Lung (tissue), 17 donors: ENCODE measurements at places on chromosomes 3 and 15. TPM values are rescaled to one million over a fixed set of nuclear protein-coding genes. Genes with fewer than 3 reads are reported as not detected.

DNA sequence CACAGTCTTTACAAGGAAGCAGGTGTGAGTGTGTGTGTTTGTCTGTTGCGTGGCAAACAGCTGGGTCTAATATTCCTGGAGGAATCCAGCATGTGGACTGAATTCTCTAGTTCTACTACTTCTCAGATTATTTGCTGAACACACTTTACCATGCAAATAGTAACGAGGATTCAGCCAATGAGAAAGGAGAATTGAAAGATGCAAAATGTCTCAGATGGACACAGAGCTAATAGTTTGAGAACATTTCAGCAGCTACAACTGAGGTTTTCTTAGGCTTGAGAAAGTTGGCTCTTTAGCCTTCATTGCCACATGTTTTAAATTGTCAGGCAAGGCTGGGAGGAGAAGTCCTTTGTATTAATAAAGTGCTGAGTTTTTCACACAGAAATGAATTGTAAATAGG, 568.0 kb upstream of the MDFIC2 start:
- H3K36me3 ChIP-seq, result no peaks in the 10 kb centered on the region
- no peaks in the 10 kb centered on the region for H3K27me3 ChIP-seq
- no peak for DNase-seq
- no peak overlapping the region for H3K4me3 ChIP-seq
- H3K4me1 ChIP-seq, result no peaks in the 10 kb centered on the region

DNA sequence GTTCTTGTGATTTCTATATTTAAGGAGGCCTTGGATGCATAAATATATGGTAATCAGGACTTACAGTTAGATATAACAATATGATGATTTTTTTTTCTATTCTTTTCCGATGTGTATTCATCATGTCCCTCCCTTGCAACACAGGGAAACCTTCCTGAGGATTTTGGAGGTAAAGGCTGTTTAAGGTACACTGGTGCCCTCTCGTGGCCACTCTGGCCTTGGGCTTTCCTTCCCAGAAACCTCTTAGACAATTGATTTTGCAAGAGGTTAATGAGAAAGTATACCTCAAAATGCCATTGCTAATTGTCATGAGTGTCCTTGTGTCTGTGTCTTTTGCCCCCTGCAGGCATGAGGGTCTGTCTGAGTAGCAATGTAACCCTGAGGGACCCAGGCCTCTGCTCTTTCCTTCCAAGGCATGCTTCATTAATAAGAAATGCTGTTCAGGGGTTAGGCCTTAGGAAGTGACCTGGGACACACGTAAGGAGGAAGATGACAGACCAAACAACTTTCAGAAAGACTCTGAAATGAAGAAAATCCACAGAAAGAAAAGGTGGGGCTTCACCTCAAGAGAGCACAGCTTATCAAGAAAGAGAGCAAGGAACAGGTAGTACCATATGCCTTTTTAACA, 70.3 kb upstream of the PPP2R3A start:
- H3K4me3 ChIP-seq, result no peak overlapping the region
- H3K27ac ChIP-seq, result no peak overlapping the region
- DNase-seq, result peak; percentile 65
- no peaks in the 10 kb centered on the region for H3K36me3 ChIP-seq

DNA sequence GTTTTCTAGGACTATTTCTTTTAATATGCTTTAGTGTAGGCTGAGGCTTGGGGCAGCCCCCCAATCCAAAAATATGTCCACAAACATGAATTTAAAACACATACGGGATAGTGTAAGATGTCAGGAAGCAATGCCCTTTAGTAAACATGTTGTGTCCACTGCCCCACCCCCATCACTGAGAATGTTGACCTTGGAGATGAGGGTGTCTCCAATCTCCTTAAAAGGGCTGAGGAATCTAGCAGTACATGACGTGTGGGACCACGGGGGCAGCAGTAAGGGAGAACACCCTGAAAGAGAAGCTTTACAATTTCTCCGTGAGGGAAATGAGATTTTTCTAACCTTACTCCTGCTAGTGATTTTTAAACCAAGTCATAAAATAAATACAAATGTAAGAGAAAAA, 84.7 kb downstream of the SQOR start:
- no peaks in the 10 kb centered on the region for H3K27me3 ChIP-seq
- DNase-seq, result peak; percentile 25
- no peak overlapping the region for H3K4me3 ChIP-seq

- no peaks in the 10 kb centered on the region for H3K27me3 ChIP-seq
- no peak overlapping the region for H3K4me3 ChIP-seq
- no peak overlapping the region for H3K27ac ChIP-seq
- no peaks in the 10 kb centered on the region for H3K4me1 ChIP-seq
- no peak for DNase-seq
Observed at GRCh38 chr3:98567666-98568270, 25.6 kb downstream of the CPOX start.

DNA sequence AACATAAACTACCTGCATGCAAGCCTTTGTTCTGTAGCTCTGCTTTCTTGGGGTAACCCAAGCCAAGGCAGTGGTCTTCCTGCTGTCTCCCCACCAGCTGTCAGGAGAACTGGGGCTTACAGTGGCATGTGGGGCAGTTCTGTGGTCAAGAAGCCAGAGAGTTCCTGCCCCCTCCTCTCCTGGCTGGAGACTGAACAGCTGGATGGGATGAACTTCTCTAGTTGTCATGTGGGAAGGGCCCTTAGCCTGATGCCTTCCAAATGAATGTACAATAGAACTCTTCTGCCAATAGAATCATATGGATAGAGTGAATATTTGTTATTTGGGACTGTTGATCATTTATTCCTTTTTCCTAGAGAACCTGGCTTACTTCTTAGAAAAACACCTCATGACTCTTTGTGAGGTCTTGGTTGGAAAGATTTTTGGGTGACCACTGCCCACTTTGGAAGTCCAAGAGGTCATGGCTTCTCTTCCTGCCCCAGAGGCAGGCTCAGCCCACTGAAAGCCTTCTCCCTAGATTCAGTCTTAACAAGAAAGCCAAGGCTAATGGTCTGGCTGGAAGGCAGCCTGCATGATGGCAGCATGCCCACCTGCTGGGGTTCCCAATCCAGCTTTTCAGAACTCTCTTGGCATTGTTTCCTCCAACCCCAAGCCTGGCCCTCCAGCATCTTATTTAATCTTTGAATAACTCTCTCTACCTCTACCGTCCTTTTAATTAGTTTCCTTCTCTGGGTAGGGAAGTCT, 462.9 kb upstream of the PROK2 start:
- H3K36me3 ChIP-seq, result no peaks in the 10 kb centered on the region
- H3K4me1 ChIP-seq, result no peaks in the 10 kb centered on the region
- DNase-seq, result no peak
- H3K4me3 ChIP-seq, result no peak overlapping the region

GRCh38 chr3:1446531-1446930, 353.7 kb downstream of the CNTN6 start:
- no peaks in the 10 kb centered on the region for H3K27me3 ChIP-seq
- no peaks in the 10 kb centered on the region for H3K4me1 ChIP-seq
- no peaks in the 10 kb centered on the region for H3K36me3 ChIP-seq

DNA sequence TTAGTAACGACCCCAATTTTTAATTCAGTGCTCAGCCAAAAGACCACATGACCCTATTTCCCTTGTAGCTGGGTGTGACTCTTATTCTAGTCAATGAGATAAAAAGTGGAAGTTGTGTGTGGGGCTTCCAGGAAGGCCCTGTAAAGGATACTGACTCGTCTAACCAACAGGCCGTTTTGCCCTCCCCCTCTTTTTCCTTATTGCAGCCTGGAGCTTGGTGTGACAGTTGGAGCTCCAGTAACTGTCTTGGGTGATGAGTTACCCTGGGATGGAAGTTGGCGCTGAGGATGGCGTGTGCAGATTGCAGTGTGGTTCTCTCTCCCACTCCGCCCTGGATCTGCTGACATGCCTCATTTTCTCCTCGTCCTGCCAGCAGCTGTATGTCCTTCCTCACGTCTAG, 209.3 kb upstream of the PROK2 start:
- H3K4me3 ChIP-seq, result no peak overlapping the region
- no peak overlapping the region for H3K27ac ChIP-seq
- H3K36me3 ChIP-seq, result no peaks in the 10 kb centered on the region
- H3K27me3 ChIP-seq, result no peaks in the 10 kb centered on the region

DNA sequence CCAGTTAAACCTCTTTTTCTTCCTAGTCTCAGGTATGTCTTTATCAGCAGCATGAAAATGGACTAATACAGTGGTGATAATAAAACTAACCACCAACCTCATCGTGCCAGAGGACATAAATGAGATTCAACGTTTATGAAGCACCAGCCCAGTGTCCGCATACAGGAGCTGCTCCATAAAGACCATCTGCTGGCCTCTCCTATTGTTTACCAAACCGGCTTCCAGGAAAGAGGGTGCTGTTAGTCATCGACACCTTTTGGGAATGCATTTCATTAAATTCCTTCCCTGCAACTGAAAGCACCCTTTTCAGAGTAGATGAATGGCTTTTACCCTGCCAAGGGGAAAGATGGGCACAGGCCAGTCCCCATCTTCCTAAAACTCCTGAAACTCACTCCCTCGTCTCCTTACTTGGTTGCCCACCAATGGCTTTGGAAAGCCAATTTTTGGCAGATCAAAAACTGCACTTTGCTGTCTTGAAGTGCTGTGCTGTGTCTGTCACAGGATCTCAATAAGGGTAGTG, 122.1 kb downstream of the AQP9 start:
- no peaks in the 10 kb centered on the region for H3K36me3 ChIP-seq
- H3K4me3 ChIP-seq, result no peak overlapping the region
- H3K27ac ChIP-seq, result no peak overlapping the region
- no peak for DNase-seq
- no peaks in the 10 kb centered on the region for H3K4me1 ChIP-seq

Gene TGFBR2
- 198 TPM for total RNA-seq

Gene GP9
- 3.0 TPM for total RNA-seq

Gene KATNBL1
- total RNA-seq, result 40.3 TPM

Gene TMCC1
- total RNA-seq, result 33.8 TPM

Gene FAM240A
- not detected for total RNA-seq

Gene SUCLG2
- total RNA-seq, result 51.3 TPM

Gene TICRR
- total RNA-seq, result 1.7 TPM

Gene SKOR1
- 0.46 TPM for total RNA-seq
